Neural crest cell (in vitro differentiated cells): ENCODE measurements at places on chromosomes 7 and 10. TPM values are rescaled to one million over a fixed set of nuclear protein-coding genes. Genes with fewer than 3 reads are reported as not detected.

The PRPS1L1 gene
- total RNA-seq: not detected in 2 replicates

The PNLIP gene
- not detected in 2 replicates for total RNA-seq

The ZPBP gene
- not detected in 2 replicates for total RNA-seq

The ASIC3 gene
- total RNA-seq: 4.7 and 6.0 TPM in 2 replicates

The UPK3B gene
- total RNA-seq: 0.77 TPM in 1 of 2 replicates, not detected in the other

The CNPY1 gene
- total RNA-seq: 1.5 and 2.4 TPM in 2 replicates

The HOXA5 gene
- total RNA-seq: 3.2 and 4.3 TPM in 2 replicates

The ADAM12 gene
- total RNA-seq: 81.4 and 82.4 TPM in 2 replicates

- H3K4me3 ChIP-seq: no peak overlapping the region
- H3K4me1 ChIP-seq: peaks cover 51% of the 10 kb centered on the region
- H3K27ac ChIP-seq: no peak overlapping the region
- H3K36me3 ChIP-seq: no peaks in the 10 kb centered on the region
Observed at GRCh38 chr10:46025406-46025805, 5.0 kb downstream of the NCOA4 start.

DNA sequence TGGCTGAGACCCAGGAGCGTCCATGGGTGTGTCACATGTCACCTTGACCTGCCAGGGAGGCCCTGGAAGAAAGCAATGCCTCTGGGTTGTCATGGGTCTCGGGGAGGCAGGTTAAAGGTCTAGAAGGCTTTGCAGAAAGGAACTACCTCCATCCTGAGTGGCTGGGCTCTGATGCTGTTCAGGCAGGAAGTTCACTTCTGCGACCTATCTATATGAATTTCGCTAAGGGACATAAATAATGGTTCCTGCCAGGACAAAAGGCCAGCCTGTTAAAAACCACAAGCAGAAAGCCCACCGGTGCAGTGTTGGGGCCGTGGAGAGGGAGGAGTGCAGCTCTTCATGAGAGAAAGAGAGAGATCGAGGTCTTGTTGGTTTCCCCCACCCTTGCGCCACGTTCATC lies 182.9 kb downstream of the PTPN20 start:
- no peak overlapping the region for H3K27ac ChIP-seq
- peaks cover 10% of the 10 kb centered on the region for H3K4me1 ChIP-seq
- H3K27me3 ChIP-seq: no peaks in the 10 kb centered on the region

GRCh38 chr7:105016709-105017656 lies 3.0 kb downstream of the KMT2E start:
- peaks cover 9% of the 10 kb centered on the region for H3K36me3 ChIP-seq
- H3K27ac ChIP-seq: peak overlapping the region; percentile 95
- DNase-seq: no peak
- H3K4me1 ChIP-seq: peaks cover 47% of the 10 kb centered on the region
- peak overlapping the region; percentile 100 for H3K4me3 ChIP-seq

DNA sequence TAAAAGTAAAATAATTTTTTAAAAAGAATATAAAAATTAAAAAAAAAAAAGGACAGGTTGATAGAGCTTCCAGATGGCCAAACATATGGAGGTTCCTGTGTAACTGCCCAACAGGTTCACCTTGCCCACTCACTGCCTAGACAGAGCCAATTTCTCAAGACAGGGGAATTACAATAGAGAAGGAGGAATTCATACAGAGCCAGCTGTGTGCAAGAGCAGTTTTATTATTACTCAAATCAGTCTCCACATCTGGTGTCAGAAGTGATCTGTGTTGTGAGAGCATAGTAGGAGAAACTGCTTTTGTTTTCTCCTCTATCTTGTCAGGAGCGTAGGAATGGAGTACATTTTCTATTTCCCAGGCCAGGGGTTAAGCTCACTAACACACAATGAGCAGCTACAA lies 31.0 kb downstream of the C7orf33 start:
- no peaks in the 10 kb centered on the region for H3K36me3 ChIP-seq
- H3K4me1 ChIP-seq: peaks cover 6% of the 10 kb centered on the region
- H3K27ac ChIP-seq: no peak overlapping the region
- no peaks in the 10 kb centered on the region for H3K27me3 ChIP-seq
- no peak for DNase-seq

DNA sequence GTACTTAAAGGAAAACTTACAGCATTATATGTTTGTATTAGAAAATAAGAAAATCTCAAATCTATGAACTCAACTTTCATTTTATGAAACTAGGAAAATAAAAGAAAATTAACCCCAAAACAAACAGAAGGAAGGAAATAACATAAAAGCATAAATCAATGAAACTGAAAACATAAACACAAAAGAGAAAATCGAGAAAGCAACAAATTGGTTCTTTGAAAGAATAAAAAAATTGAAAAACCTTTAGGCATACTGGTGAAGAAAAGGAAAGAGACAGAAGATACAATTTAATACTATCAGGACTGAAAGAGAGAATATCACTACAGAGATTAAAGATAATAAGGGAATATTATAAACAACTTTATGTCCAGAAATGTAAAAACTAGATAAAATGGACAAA lies 21.2 kb downstream of the PRTFDC1 start:
- H3K27me3 ChIP-seq: no peaks in the 10 kb centered on the region
- no peak overlapping the region for H3K27ac ChIP-seq
- peaks cover 12% of the 10 kb centered on the region for H3K4me1 ChIP-seq
- DNase-seq: no peak
- H3K4me3 ChIP-seq: no peak overlapping the region
- peaks cover 14% of the 10 kb centered on the region for H3K36me3 ChIP-seq

GRCh38 chr10:96548589-96548988 lies 34.9 kb upstream of the TLL2 start:
- H3K27me3 ChIP-seq: no peaks in the 10 kb centered on the region
- H3K27ac ChIP-seq: no peak overlapping the region
- no peak overlapping the region for H3K4me3 ChIP-seq
- H3K4me1 ChIP-seq: no peaks in the 10 kb centered on the region
- peaks cover 14% of the 10 kb centered on the region for H3K36me3 ChIP-seq

DNA sequence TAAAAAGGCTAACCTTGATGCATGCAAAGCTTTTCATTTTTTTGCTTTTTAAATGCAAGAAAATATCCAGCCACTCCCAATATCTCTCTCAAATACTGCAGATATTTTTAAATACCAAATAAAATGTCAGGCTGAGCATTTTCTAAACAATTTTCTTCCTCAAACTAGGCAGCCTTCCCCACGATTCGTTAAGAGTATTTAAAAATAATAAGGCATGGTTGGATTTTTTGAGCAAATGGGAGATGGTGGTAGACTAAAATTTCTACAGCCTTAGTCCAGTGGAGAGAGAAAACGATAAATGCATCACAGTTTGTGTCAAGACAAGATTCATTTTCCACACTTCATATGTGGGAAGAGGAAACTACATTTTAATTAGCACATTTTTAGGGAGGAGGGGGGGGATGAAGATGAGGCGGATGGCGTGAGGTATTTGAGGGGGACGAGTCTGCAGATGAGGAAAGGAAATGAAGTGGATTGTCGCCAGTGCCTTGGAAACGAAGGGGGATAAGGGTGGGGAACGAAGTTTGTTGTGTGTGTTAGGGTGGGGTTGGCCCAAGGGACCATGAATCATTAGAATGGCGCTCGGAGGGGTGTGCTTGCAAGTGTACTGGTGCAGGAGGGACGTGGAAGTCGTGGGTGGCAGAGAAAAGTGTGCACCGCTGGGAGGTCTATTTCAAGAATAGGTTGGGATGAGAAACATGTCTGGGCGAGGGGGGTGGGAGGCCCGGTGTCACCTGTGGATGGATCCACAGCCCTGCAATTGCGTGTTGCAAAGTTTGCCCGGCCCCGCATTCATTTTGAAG lies 1.2 kb upstream of the ADD3 start:
- no peaks in the 10 kb centered on the region for H3K27me3 ChIP-seq
- H3K4me1 ChIP-seq: peaks cover 38% of the 10 kb centered on the region
- H3K27ac ChIP-seq: peak overlapping the region; percentile 22
- no peak for DNase-seq
- no peak overlapping the region for H3K4me3 ChIP-seq
- H3K36me3 ChIP-seq: no peaks in the 10 kb centered on the region

GRCh38 chr7:132643302-132643701 lies 67.0 kb upstream of the PLXNA4 start:
- H3K27me3 ChIP-seq: no peaks in the 10 kb centered on the region
- no peaks in the 10 kb centered on the region for H3K36me3 ChIP-seq
- DNase-seq: no peak
- H3K4me3 ChIP-seq: no peak overlapping the region
- H3K4me1 ChIP-seq: peaks cover 6% of the 10 kb centered on the region
- no peak overlapping the region for H3K27ac ChIP-seq

- no peak overlapping the region for H3K27ac ChIP-seq
- no peak overlapping the region for H3K4me3 ChIP-seq
- H3K36me3 ChIP-seq: no peaks in the 10 kb centered on the region
- no peaks in the 10 kb centered on the region for H3K4me1 ChIP-seq
- no peak for DNase-seq
Observed at GRCh38 chr7:39153647-39154046, 175.9 kb downstream of the POU6F2 start.

DNA sequence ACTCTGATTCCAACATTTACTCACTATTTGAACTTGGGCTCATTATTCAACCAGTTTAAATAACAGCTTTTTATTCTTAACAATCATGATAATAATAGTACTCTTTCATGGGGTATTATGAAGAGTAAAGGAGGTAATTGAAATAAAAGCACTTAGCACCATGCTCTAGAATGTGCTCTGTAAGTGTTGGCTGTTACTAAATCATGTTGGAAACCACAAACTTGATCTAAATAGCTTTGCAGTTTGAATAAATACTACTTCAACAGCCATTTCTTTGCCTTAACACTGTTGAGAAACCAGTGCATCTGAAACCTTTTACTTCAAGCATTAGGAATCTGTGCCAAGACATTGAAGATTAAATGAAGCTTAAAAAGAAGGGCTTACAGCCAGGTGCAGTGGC lies 7.9 kb upstream of the UPF2 start:
- DNase-seq: no peak
- H3K4me1 ChIP-seq: no peaks in the 10 kb centered on the region
- H3K27ac ChIP-seq: no peak overlapping the region
- H3K4me3 ChIP-seq: no peak overlapping the region
- peaks cover 8% of the 10 kb centered on the region for H3K27me3 ChIP-seq
